ENCODE measurements at places on chromosomes 2 and 18. TPM values are rescaled to one million over a fixed set of nuclear protein-coding genes. Genes with fewer than 3 reads are reported as not detected.

Gene HJURP
- total RNA-seq: not detected

Gene CCDC150
- 1.3 TPM for total RNA-seq

Gene MC5R
- total RNA-seq: not detected

Gene SLC35F6
- 25.4 TPM for total RNA-seq

Gene PIEZO2
- 0.93 TPM for total RNA-seq

Gene ANKRD30BL
- total RNA-seq: not detected

Gene RSAD2
- 6.0 TPM for total RNA-seq

Gene PAX8
- total RNA-seq: 1.9 TPM

Gene PSME4
- total RNA-seq: 55.6 TPM

Gene SPC25
- total RNA-seq: 0.31 TPM

Gene RBM43
- 3.6 TPM for total RNA-seq
